Spinal cord (tissue), 10 donors: ENCODE measurements at places on chromosomes 16 and 17. TPM values are rescaled to one million over a fixed set of nuclear protein-coding genes. Genes with fewer than 3 reads are reported as not detected.

ADAP2 gene
- total RNA-seq = 15.8 TPM

IFI35 gene
- 8.5 TPM for total RNA-seq

OR4D1 gene
- total RNA-seq = 0.06 TPM

GH1 gene
- 5.5 TPM for total RNA-seq

DBNDD1 gene
- 6.0 TPM for total RNA-seq

MFSD6L gene
- total RNA-seq = 0.11 TPM

AXIN2 gene
- total RNA-seq = 51.4 TPM

PERCC1 gene
- not detected for total RNA-seq

OTOA gene
- 0.61 TPM for total RNA-seq
